Vagina (tissue), 2 donors: ENCODE measurements at places on chromosomes 16 and 17.
A peak's percentile ranks its signal among the peaks of the same experiment; 100 is the strongest.

DNA sequence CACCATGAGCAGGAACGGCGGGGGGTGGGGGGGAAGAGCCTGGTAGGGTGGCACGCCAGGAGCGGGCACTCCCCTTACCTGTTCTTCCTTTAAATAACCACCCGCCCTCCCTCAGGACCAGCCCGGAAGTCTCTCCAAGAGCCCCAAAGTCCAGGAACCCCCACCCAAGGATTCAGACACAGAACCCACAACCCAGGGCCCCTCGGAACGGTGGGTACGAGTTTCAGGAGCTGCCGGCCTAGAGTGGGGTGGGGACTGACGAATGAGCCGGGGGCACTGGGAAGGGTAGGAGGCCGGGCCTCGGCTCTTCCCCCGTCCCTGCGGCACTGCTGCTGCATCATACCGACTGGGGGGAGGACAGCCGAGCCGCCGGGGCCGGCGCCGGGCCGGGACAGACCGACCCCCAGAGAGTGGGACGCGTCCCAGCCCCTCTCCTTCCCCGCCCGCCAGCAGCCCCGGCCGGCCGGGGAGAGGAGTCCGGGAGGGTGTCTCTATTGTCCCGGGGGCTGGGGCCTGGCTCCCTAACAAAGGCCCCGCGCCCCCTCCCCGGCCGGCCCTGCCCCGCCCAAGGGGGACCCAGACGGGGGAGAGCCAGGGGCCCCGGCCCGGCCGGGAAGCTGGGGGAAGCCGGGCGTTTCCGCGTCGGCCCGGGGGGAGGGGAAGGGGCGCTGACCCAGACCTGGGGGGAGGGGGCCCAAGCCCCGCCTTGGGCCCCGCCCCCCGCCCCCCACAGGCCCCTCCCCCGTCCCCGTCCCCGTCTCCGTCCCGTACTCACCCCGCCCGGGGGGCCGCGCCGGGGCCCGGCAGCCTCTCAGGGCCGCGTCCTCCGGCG is 747 bp downstream of the ATXN7L3 start:
- no peak for DNase-seq

DNA sequence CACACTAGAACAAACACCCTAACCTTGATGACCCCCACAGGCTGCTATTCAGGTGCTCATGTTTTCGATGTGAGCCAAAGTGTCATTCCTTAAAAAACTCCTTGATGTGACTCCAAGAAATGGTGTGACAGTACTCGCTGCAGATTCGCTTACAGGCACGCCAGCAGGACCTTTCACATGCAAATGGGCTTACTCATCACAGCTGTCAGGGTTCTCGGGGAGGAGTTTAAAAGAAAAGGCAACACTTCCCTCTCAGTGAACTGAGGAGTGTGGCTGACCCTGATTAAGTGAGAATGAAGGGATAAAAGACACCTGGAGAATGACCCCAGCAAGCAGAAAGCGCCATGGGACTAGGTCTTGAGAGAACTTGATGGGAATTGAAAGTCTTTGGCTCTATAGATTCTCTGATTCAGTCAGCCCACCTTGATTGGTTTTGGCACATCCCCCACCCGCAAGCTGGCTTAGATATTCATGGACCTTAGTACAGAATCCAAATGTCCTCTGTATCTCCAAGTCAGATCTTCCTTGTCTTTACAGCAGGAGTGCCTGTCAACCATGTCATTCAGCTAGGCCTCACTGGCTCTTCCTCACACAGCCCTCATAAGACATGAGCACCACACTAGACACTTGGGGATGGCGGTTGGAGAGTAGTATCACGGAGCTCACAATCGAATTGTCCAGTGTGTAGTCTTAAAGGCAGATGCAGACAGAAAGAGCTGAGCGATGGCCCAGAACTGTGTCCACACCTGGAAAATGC is 82.6 kb downstream of the HIC1 start:
- no peak for DNase-seq

DNA sequence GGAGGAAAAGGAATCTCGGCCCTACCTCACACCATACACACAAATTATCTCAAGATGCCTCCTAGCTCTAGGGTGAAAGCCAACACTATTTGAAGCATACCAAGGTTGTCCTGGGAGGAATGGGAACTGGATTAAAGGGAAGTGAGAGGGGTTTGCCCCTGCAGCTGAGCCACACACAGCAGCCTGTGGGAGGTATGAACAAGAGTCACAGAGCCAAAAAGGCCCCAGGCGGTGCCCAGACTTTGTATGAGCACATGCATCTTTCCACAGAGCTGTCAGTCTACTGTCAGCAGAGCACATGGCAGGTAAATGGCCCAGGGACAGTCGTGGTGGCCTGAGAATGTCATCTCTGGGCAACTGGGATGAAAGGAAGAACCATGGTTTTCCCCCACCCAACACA is 31.0 kb upstream of the RCVRN start:
- no peak for DNase-seq

GRCh38 chr17:79990051-79990592 is 45.5 kb downstream of the TBC1D16 start:
- DNase-seq = no peak

DNA sequence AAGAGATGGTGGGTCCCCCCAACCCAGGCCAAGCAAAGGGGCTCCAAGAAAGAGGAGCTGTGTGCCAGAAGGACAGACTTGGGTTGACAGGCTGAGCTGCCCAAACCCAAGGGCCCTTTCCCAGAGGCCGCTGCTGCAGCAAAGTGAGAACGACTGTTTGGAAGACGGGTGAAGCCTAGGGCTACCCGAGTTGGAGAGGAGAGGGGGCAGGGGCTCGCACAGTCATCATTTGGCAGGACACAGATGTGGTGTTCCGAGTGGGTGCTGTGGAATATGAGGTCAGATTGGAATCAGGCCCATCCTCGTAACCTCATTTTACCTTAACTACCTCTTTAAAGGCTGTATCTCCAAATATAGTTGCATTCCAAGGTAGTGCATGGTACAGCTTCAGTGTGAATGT is 5.3 kb upstream of the MFAP4 start:
- no peak for DNase-seq

DNA sequence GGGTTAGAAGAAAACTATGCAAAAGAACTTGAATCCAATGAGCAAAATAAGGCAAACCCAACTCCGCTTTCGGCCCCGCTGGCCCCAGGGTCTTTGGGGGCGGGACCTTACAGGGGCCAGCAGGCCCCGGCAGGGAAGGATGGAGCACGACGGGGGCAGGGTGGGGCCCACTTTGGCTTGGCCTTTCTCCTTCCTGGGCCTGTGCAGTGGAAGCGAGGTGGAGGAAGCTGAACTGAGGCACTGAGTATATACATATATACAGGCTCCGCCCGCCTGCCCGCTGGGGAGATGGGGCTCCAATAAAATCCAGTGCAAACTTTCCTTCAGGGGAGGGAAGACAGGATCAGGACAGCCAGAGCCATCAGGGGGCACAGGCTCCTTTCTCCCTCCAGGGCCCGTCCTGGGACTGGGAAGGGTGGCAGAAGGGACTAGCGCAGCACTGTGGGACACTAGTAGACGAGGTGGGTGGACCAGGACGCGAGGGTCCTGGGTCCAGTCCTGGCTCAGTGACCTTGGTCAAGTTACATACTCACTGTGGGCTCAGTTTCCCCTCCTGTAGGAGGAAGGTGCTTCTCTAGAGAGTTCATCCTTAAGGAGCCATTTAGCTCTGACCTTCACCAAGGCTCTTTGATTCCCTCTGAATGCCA is 20.9 kb upstream of the MPO start:
- DNase-seq = no peak

DNA sequence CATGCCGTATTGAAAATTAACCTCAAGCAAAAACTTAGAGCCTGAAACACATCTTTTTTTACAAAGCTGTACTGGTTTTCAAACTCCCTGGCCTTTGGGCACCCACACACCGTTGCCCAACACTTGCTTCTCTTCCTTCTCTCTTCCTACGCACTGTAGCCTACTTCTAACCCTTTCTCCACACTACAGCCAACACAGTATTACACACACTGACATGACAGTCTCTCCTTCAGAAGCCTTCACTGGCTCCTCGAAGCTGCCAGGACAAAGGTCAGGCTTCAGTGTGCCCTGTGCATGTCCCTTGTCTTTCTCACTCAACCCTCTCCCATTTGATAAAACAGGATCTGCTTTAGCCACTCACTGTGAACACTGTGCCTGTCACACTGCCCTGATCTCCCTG is 8.0 kb downstream of the FANCA start:
- no peak for DNase-seq

DNA sequence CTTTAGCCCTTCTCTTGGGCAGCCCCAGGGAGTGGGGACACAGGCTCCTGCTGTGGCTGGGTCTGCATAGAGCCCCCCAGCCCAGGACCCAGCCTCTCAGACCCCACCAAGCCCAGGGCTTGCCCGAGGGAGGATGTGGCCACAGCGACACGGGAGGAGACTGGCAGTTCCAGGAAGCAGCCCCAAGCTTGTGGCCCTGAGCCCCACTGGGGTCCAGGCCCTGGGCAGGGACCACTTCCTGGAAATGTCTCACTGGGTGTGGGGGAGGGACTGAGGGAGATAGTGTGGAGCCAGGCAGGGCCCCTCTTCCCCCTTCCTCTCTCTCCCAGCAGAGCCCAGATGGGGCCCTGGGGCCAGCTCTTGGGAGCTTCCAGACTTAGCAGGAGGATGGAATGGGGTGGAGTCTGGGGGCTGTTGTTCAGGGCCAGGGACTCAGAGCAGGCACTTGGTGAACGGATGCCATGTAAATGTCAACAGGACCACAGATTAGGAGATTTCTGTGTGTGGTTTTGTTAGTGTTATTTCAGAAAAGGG is 35.3 kb downstream of the ADGRG5 start:
- DNase-seq = no peak

GRCh38 chr17:8753136-8753975 is 5.0 kb downstream of the SPDYE4 start:
- peak; percentile 72 for DNase-seq

GRCh38 chr16:49681217-49681883 is 174.6 kb downstream of the ZNF423 start:
- DNase-seq = no peak

- no peak for DNase-seq
Measured at GRCh38 chr16:15031179-15031578, 24.7 kb downstream of the NTAN1 start.

GRCh38 chr16:4666537-4667202 is 26.7 kb upstream of the NUDT16L1 start:
- no peak for DNase-seq

DNA sequence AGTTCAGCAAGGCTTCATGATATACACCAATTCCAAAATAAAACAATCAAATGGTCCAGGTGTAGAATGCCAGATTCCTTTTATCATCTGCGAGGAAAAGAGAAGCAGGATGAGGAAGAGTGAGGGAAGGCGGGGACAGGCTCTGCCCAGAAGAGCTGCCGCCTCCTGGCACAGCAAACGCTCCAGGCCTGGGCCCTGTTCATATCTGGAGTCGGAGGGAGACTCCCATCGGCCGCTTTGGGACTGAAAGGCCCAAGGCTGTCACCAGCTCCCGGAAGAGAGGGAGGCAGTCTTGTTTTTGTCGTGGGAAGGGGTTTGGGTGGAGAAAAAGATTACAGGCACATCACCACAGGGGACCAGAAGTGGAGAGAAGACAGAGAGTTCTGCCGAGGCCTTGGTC is 29.0 kb upstream of the SLC25A19 start:
- no peak for DNase-seq

DNA sequence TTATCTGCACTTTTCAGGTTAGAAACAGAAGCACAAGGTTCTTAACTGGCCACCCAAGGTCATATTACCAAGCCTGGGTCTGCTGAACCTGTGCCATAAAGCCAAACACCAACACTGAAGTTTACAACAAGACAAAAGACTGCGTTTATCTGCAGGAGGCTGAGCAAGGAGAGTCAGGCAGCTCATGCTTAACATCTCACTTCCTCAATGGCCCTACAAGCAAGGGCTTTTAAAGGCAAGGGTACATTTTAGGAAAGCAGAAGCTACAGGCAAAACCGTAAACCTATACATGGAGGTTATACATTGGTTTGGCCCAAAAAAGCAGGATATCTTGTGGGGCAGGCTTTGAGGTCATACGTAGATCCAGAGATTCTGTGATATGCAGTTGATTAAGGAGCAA is 91.2 kb downstream of the GNAO1 start:
- DNase-seq = no peak

DNA sequence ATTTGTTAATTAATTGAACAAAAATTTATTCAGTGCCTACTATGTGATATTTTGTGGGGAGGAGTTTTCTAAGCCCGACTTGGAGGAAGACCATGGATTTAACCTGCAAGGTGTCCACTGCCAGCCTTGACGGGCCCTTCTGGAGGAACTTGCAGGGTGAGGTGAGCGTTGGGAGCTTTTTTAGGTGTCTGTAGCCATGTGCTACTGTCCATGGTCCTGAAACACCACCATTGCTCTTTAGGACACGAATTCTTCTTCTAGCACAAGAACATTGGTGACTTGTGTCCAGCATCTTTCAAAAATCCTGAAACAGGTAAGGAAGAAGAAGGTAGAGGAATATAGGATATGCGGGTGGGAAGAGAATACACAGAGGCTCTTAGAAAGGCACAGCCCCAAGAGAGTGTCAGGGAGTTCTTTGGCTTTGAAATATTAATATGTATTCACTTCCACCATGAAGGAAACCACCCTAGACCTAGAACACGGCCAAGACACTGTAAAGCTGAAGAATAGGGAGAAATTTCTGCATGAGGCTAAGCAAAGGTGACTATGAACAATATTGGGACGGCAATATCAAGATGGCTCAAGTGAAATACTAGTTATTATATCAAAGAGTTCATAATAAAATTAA is 27.9 kb upstream of the OR4D1 start:
- DNase-seq = no peak

GRCh38 chr17:35849469-35850348 is 19.0 kb downstream of the HEATR9 start:
- DNase-seq = no peak

DNA sequence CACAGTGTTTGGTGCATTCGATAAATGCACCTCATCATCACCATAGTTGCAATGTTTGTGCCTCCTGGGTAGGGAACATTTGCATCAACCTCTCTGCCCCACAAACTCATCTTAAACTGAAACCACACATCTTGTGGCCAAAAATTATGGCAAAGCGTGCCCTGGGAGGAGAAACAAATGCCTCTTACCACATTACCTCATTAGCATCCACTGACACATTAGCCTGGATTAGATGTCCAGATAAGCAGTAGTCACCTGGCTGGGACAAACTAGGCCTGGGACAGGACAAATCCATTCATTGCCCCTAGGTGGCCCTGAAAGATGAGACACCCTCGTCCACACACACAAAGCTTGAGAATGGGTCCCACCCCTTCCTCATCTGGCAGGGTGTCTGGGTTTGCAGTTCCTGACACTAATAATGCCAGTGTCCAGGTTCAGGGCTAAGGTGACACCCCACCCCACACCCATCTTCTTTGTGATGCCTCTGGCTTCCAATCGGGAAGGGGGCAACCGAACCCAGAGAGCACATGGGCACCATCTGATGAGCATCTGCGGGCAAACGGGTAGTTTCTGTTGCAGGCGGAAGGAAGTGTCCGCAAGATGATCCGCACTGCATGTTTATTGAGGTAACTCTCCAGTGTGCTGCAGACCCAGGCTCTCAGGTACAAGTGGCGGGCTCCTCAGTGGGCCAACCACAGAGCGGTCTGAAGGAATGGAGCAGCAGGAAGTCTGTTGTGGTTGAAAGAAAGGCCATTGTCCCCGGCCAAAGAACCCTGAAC is 8.6 kb downstream of the XYLT1 start:
- no peak for DNase-seq
